Articular chondrocyte of knee joint (primary cell): ENCODE measurements at places on chromosomes 1 and 21. TPM values are rescaled to one million over a fixed set of nuclear protein-coding genes. Genes with fewer than 3 reads are reported as not detected.

SLC9C2 gene
- total RNA-seq = under 0.01 TPM in 1 of 2 replicates, not detected in the other

PSMA5 gene
- total RNA-seq = 53.7 and 75.5 TPM in 2 replicates

APCS gene
- not detected in 2 replicates for total RNA-seq

HSF2BP gene
- 2.0 and 2.4 TPM in 2 replicates for total RNA-seq

KCNJ15 gene
- total RNA-seq = 5.2 and 6.9 TPM in 2 replicates

LCE3D gene
- not detected in 2 replicates for total RNA-seq

DHX9 gene
- total RNA-seq = 141 and 145 TPM in 2 replicates

NBPF26 gene
- 36.5 and 37.3 TPM in 2 replicates for total RNA-seq

MRPL55 gene
- 27.0 and 29.3 TPM in 2 replicates for total RNA-seq

KRTAP19-3 gene
- not detected in 2 replicates for total RNA-seq

ST6GALNAC3 gene
- total RNA-seq = 0.11 and 0.13 TPM in 2 replicates

SYCP1 gene
- total RNA-seq = not detected in 2 replicates
